Spleen (tissue), 13 donors: ENCODE measurements at places on chromosomes 5 and 9. TPM values are rescaled to one million over a fixed set of nuclear protein-coding genes. Genes with fewer than 3 reads are reported as not detected.

GRCh38 chr5:143168921-143169810 is 234.3 kb downstream of the NR3C1 start:
- no peaks in the 10 kb centered on the region for H3K36me3 ChIP-seq
- H3K4me3 ChIP-seq = no peak overlapping the region
- H3K27ac ChIP-seq = no peak overlapping the region
- no peak for DNase-seq
- H3K4me1 ChIP-seq = no peaks in the 10 kb centered on the region

DNA sequence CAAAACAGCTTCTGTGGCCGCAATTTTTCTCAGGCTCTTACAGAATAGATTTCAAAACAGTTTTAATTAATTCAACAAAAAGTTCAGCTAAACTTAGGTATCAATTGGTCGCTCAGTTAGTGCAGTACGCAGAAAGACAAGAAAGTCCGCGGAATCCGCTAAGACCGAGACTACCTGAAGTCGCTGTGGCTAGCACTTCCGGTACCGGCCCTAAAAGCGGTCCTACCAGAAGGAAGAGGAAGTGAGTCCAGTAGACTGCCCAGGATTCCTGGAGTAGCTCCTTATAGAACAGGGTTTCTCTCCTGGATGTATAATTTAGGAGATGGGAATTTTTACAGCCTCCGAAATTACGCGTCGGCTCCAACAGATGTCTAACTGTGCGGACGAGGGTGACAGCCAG is 16.6 kb upstream of the PCDHB2 start:
- no peaks in the 10 kb centered on the region for H3K27me3 ChIP-seq
- no peaks in the 10 kb centered on the region for H3K4me1 ChIP-seq
- no peaks in the 10 kb centered on the region for H3K36me3 ChIP-seq
- no peak for DNase-seq
- H3K27ac ChIP-seq = no peak overlapping the region

GTF3C4 gene
- 10.6 TPM for total RNA-seq

DNA sequence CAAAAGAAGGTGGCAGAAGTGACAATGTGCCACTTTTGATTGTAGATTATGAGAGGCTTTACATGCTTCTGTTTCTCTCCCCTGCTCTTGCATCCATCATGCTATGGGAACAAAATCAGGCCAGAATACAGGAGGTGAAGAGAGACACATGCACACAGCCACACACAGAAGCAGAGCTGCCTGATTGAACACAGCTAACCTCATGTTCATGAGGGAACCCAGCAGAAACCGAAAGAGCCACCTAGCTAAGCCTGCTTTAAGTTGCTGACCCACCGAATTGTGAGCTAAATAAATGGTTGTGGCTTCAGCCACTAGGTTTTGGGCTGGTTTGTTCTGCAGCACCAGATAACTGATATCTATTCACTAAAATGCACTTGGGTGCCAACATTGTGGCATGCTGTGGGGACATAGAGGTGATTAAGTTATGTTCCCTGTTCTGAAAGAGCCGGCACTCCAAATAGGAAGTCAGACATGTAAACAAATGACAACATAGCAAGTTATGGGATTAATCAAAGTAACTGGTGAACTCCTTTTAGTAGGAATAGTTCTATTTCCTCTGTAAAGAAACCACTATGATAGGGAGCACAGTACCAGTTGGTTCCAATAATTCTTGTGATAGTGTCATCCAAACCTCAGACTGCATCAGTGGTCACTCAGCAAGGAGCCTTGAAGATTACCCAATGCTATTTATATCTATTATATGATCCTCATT is 93.6 kb upstream of the TNC start:
- H3K27ac ChIP-seq = peak overlapping the region; percentile 55
- H3K4me3 ChIP-seq = no peak overlapping the region
- H3K4me1 ChIP-seq = peaks cover 11% of the 10 kb centered on the region
- DNase-seq = no peak

ASPN gene
- 1.1 TPM for total RNA-seq

PCDHA1 gene
- total RNA-seq = not detected

RHOBTB3 gene
- total RNA-seq = 44.1 TPM

GRCh38 chr5:15285901-15286583 is 213.9 kb upstream of the FBXL7 start:
- H3K36me3 ChIP-seq = no peaks in the 10 kb centered on the region
- DNase-seq = no peak
- H3K27me3 ChIP-seq = no peaks in the 10 kb centered on the region
- no peak overlapping the region for H3K4me3 ChIP-seq
- H3K4me1 ChIP-seq = no peaks in the 10 kb centered on the region

DNA sequence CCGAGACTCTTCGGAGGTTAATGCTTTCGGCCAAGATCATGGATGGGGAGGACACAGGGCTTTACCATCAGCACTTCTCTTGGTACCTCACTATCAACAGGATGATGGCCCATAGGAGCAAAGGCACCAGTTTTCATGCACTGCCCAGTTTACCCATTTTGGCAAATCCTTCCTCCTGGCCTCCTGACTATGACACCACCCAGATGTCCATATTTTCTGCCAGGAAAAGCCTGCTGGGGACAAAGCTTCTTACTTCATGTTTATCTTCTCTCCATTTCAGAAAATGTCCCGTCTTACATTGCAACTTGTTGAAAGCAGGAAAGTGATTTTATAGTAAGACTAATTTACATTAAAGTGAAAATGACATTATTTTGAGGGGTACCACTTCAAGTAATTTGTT is 61.4 kb upstream of the GAS1 start:
- no peaks in the 10 kb centered on the region for H3K4me1 ChIP-seq
- no peak overlapping the region for H3K4me3 ChIP-seq
- no peaks in the 10 kb centered on the region for H3K27me3 ChIP-seq
- no peak overlapping the region for H3K27ac ChIP-seq
- H3K36me3 ChIP-seq = no peaks in the 10 kb centered on the region
- DNase-seq = no peak

GABRA6 gene
- total RNA-seq = not detected
